ENCODE measurements at places on chromosomes 5 and 9.

- DNase-seq = no peak
Measured at GRCh38 chr5:100731768-100732167, 171.3 kb downstream of the ST8SIA4 start.

DNA sequence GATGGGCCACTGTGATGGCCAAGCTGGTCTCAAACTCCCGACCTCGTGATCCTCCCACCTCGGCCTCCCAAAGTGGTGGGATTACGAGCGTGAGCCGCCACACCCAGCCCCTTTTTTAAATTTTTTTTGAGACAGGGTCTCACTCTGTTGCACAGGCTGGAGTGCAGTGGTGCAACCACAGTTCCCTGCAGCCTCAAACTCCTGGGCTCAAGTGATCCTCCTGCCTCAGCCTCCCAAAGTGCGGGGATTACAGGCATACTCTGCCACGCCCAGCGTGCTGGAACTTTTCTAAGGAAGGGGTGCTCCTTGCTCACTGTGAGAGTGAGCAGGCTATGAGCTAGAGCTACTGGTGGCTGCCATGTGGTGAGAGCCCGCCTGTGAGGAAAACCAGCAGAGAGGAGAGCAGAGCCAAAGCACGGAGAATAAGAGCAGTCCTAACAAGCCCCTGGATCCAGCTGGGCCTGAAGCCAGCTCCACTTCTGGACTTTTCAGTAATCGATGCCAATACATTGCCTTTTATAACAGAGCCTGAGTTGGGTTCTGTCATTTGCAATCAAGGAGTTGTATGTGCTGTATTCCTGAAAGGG lies 75.5 kb upstream of the UNC5A start:
- no peak for DNase-seq

DNA sequence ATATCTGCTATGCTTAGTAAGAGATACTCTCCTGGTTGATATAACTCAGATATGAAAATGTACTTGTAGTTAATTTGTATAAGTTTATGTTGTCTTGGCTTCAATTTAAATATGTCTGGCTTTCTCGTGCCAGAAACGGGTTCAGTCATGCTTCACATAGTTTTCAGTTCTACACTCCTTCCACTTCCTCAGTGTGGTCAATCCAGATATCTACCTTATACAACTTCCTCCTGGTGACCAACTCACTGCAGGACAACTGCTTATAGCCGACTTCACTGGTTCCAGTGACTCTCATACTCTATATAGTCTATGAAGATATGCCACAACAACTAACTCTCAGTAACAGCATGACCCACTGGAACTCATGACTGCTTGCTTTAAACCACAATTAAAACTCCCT lies 690.4 kb downstream of the SLCO4C1 start:
- DNase-seq = no peak

- DNase-seq = no peak
Measured at GRCh38 chr5:103355579-103355978, 97.0 kb downstream of the MACIR start.

GRCh38 chr9:27194401-27195091 lies 85.5 kb downstream of the TEK start:
- no peak for DNase-seq

- DNase-seq = no peak
Measured at GRCh38 chr9:38084556-38084880, 15.5 kb upstream of the SHB start.

GRCh38 chr5:91178461-91178860 lies 204.7 kb downstream of the ARRDC3 start:
- no peak for DNase-seq

GRCh38 chr9:130290291-130291181 lies 25.0 kb downstream of the HMCN2 start:
- DNase-seq = no peak

DNA sequence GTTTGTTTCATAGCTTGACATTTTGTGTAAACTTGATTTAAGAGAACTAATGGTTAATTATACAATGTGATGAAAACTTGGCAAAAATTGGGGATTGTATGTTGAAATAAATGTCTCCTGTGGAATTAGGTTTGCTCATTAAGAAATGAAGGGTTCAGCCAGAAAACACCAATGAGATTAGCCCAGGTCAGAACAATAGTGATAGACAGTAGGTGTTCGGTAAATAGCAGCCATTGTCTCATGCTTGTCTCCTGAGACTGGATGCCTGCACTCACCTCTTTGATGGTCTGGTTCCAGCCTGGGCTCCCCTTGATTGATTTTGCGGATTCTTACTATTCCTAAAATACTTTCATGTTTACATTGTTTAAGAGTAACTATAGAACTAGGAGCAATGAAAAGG lies 135.5 kb downstream of the FBN2 start:
- DNase-seq = no peak

DNA sequence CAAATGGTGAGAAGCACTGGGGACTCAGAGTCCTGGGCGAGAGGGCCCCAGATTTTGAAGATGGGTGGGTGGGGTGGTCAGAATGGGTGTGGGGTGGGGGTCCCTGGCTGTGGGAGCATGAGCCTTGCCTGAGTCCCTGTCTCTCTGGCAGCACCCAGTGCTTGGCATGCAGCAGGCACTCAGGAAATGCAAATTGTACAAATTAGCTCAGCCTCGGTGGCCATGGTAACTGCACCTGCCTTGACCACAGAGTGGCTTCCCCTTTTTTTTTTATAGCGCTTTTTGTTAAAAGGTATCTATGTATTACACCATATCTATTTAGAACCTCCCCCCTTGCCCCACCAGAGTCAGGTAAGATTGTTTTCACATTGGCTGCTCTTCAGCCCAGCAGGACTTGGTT lies 19.2 kb upstream of the PITX1 start:
- no peak for DNase-seq

DNA sequence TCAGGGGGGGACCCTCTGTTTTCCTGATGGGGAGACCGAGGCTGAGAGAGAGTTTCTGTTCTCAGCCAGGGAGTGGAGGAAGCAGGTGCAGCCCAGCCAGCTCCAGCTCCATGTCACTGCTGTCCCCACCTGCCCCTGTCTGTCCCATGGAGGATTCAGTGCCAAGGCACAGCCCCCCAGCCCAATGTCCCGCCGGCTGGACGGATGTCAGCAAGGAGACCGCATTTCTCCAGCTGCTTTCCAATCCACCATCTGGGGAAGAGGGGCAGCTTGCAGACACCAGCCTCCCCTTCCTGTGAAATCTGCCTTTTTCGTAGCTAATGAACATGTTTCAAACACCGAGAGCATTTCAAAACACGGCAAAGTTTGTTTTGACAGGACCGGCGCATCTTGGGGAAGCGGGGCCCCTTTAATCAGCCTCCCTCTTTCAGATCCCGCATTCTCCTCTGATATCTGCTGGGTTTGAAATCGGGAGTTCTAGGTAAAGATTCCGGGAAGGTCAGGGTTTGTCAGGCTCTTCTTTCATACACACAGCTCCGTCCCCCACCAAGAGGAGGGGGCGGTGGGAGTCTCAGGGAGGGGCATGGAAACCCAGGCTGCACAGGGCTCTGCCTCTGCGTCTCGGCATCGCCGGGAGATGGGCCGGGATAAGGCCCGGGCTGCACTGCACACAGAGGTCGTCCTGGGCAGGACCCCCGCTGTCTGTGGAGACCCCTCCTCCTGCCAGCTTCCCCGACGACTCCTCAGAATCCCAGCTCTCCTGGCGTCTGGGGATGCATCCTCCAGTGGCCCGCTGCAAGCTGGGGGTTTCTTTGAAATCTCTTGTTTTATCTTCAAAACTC lies 74.8 kb downstream of the NEK6 start:
- no peak for DNase-seq

GRCh38 chr9:126498331-126498730 lies 115.4 kb upstream of the LMX1B start:
- DNase-seq = no peak

- no peak for DNase-seq
Measured at GRCh38 chr9:128232528-128233428, 29.6 kb downstream of the DNM1 start.

DNA sequence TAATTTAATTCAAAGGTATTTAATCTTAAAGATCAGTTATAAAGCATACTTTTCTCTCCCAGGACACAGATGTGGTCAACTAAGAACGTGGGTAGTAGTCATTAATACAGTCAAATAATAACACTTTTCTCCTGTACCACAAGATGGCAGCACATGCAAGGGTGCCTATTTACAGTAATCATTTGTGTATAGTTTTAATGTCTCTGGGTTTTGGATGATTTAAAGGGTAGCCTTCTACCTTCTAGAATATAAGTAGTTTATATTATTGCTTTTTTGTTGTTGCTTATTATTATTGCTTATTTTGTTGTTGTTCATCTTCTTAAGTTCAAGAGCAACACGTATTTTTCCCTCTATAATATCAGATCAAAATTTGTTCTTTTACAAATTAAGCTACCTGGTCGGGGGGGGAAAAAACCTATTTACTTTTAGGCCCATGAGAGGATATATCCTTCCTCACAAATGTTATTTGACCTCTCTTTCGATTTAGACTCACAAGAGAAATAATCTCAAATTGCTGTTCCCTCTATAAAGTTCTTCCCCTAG lies 59.6 kb upstream of the SLC27A6 start:
- no peak for DNase-seq

DNA sequence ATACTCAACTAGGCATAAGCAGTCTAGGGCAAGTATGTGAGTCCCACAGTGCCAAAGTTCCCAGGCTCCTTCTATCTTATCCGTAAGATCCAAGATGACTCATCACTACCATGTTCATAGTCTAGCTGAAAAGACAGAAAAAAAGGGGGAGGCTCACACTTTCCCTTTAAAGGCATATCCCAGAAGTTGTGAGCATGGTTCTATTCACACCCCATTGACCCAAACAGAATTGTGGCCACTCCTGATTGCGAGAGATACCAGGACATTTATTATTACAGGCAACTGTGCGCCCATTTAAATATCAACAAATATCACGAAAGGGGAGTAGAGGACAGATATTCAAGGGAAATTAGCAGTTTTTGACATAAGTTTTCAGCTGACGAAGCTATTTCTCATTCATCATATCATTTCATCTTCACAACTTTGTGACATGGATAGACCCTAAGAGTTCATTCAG lies 8.1 kb upstream of the PFDN1 start:
- no peak for DNase-seq

DNA sequence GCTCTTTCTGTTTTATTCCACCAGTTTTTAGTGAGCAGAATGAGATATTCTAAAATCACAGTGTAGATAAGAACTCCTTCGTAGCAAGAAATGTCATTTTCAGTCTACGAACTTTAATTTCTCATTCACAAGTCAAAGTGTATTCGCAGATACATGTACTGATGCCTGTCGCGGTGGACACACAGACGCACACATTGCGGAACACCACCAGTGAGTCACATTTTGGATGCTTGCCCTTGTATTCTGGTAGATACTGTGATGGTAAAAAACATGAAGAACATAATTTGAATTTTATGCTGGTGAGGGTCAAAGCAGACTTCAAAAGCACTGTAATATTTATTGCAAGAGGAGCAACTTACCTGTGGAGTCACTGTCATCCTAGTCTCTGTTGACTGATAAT lies 4.7 kb upstream of the C9orf57 start:
- no peak for DNase-seq

- DNase-seq = no peak
Measured at GRCh38 chr9:86713470-86713869, 233.8 kb downstream of the GAS1 start.

DNA sequence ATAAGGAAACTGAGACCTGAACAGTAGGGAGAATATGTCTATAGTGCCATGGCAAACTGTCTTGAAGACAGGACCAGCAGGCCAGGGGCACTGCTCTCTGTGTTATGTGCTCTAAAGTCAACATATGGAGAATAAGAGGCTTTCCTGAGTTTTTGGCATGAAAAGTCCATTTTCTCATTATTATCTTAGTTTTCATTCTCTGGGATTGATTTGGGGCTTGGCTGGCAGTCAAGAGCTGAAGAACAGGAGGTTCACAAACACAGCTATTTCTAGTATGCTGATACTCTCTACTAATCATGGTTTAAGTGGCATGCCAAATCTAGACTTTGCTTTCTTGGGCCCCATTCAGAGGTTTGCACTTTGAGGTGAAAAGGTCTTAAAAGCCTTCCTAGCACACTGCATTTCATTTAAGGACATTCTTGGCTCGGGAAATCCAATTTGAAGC lies 404.4 kb downstream of the ZNF608 start:
- no peak for DNase-seq

DNA sequence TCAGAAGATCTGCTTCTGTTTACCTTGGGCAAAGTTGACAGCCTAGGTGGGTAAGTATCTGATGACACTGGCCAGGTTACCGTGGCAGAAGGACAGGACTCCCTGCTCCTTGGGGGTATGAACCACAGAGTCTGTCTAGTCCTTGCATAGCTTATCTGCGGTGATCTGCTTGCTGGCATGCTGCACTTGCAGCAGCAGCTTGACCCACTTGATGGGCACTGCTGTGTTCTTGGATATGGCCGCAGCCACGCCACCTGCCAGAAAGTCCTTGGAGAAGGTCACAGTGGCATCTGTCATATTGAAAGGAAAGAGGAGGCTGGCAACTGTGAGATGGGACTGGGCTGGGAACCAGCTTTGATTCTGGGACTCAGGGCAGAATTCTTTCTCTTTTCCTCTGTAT lies 35.9 kb upstream of the POC5 start:
- DNase-seq = no peak

GRCh38 chr5:180045889-180046499 lies 25.6 kb downstream of the RNF130 start:
- no peak for DNase-seq

DNA sequence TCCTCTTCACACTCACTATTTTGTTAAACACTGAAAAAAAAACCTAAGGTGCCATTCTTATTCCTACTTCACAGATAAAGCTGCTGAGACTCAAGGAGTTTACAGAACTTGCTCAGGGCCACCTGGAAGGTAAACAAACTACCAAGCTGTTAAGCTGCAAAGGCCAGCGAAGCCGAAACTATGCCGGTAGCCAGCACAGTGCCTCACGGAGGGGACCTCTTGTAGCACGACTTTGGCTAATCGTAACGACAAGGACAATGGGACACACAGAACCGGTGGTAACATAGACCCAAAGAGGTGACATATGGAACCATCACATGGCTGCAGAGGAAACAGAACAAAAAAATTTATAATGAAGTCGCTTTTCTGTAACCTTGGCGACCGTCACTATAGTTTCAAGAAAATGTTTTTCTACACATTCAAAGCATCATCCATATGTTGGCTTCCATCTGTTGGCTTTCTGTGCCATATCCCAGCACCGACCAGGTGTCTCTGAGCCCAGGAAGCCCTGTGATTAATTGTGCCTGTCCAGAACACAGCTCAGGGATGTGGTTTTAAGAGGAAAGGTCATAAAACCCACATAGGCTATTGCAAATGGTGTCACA lies 60.3 kb downstream of the S1PR3 start:
- no peak for DNase-seq

- no peak for DNase-seq
Measured at GRCh38 chr9:125644819-125645507, 62.0 kb downstream of the MAPKAP1 start.

DNA sequence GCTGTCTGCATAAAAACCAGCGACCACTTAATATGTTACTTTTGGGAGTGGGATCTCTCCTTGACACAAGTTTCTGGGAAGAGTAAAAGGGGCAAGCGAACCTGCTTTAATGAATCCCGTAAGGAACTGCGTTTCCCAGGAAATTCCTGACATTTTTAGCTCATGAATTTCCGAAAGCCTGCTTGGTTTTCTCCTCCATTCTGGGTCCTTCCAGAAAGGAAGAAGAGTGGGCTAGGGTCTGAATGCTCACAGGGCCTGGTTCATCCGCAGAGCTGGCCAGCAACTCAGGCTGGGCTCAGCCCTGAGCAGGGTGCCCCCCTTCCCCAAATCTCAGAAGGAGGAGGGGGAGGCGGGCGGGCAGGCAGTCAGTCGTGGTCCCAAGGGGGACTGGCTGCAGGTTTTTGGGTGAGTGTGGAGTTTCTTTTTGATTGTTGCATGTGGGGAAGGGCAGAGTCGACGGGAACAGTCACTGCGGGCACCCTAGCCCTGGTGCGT lies 1.2 kb upstream of the PURA start:
- no peak for DNase-seq
